WTC11 (cell line): ENCODE measurements at places on chromosomes 11 and 22.

GRCh38 chr11:2902784-2903671 is 17.5 kb upstream of the CDKN1C start:
- no peak for DNase-seq

DNA sequence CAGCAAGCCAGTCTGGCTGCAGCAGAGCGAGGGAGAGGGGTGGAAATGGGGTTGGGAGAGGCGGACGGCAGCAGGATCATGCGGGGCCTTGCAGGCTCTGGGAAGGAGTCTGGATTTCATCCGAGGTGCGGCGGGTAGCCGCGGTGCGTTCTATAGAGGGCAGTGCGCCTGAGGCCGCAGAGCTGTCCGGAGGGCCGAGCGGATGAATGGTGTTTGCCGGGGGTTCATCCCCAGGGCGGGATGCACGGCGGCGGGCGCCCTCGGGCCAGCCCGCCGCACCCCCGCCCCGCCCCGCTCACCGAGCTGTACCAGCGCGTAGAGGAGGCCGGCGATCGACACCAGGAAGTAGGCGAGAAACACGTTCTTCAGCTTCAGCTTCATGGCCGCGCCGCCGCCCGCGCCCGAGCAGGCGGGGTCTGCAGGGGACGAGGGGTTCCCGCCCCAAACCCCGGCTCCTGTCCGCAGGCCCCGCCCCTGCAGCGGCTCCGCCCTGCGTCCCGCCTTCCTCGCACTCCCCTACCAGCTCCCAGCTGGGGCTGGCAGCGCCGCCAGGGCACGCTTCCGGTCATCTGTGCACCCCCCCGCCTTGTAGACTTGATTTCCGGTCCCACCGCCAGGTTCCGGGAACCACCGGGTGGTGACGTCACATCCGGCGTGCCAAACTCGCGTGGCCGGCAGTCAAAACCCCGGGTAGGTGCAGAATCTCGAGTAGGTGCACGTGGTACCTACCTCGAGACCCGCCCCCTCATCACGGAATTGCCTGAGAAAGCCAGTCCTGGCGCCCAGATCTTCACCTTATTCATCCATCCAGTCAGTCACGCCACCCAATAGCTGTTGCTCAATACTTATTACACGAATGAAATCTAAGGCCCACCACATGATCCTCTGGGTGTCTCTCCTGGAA is at the start of gene B3GAT3:
Gene B3GAT3, minus strand, starts transcription at position 420 of the 904 bp plus-strand sequence. Its CDS starts 39 bp downstream, at position 381.
- peak; percentile 99 for DNase-seq

DNA sequence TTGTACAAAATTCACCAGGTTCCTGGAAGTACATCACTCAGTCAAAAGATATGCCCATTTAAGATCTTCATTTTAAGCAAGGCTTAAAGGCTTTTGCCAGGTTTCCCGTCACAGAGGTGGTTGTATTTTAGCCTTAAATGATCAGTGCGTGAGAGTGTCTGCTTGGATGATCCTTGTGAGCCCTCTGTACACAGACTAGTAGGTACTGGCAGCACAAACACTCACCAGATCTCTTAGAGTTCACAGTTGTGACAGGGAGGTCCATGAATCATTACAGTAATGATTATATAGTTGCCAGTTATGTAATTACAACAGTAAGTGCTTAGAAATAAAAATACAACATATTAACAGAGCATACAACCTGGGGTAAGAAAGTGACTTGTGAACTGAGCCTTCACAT is 84.2 kb upstream of the SLC25A18 start:
- DNase-seq: no peak

GRCh38 chr11:2534957-2535672 is 90.3 kb downstream of the KCNQ1 start:
- DNase-seq: no peak

- peak; percentile 68 for DNase-seq
These were observed 4.7 kb downstream of the ACY3 start for GRCh38 chr11:67645521-67646461.

DNA sequence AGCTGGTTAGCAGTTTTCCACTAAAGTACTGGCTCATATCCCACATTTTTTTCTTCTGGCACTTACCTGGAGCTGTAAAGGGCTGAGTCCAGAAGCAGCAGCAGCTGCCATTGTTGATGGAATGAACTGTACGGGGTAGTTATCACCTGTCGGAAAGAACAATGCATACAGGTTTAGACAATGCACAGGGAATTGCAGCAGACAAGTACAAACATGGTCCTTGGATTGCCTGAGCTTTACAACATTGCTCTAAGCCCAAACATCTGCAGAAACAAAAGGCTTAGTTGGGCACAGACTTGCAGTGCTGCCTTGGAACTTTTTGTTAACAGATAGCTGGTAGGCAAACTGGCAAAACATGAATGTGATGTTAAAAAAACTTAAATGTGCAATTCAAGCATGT is 258.8 kb downstream of the SOX6 start:
- DNase-seq: no peak

- no peak for DNase-seq
These were observed 101.7 kb upstream of the PRR5 start for GRCh38 chr22:44600207-44600785.
